Naive B cell (primary cell): ENCODE measurements at places on chromosomes 5 and 9. TPM values are rescaled to one million over a fixed set of nuclear protein-coding genes. Genes with fewer than 3 reads are reported as not detected.
A peak's percentile ranks its signal among the peaks of the same experiment; 100 is the strongest.

GRCh38 chr5:143128412-143129071, 274.9 kb downstream of the NR3C1 start:
- no peak overlapping the region for H3K27ac ChIP-seq
- peaks cover 8% of the 10 kb centered on the region for H3K36me3 ChIP-seq
- DNase-seq = no peak
- peaks cover 9% of the 10 kb centered on the region for H3K4me1 ChIP-seq
- H3K4me3 ChIP-seq = no peak overlapping the region

- H3K36me3 ChIP-seq = no peaks in the 10 kb centered on the region
- peaks cover 6% of the 10 kb centered on the region for H3K4me1 ChIP-seq
- H3K4me3 ChIP-seq = no peak overlapping the region
- H3K27ac ChIP-seq = peak overlapping the region; percentile 92
- no peak for DNase-seq
Observed at GRCh38 chr5:151555760-151556576, 35.2 kb downstream of the FAT2 start.

DNA sequence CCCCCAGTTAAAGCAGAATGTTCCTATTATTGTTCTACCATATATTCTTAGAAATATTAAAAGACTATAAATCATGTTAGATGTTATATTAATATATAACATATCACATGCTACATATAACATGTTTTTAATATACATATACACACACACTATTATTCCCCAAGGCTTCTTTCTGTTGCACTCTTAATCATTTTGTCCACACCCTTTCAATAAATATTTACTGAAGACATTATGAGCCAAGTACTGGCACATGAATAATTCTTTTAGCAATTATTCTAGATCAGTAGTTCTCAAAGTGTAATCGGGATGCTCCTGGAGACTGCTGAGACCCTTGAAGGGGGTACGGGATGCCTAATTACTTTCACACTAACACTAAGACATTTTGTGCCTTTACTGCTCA, 143.9 kb downstream of the GNAQ start:
- H3K4me1 ChIP-seq = peaks cover 6% of the 10 kb centered on the region
- DNase-seq = no peak
- no peak overlapping the region for H3K4me3 ChIP-seq
- no peak overlapping the region for H3K27ac ChIP-seq
- no peaks in the 10 kb centered on the region for H3K27me3 ChIP-seq
- H3K36me3 ChIP-seq = no peaks in the 10 kb centered on the region

DNA sequence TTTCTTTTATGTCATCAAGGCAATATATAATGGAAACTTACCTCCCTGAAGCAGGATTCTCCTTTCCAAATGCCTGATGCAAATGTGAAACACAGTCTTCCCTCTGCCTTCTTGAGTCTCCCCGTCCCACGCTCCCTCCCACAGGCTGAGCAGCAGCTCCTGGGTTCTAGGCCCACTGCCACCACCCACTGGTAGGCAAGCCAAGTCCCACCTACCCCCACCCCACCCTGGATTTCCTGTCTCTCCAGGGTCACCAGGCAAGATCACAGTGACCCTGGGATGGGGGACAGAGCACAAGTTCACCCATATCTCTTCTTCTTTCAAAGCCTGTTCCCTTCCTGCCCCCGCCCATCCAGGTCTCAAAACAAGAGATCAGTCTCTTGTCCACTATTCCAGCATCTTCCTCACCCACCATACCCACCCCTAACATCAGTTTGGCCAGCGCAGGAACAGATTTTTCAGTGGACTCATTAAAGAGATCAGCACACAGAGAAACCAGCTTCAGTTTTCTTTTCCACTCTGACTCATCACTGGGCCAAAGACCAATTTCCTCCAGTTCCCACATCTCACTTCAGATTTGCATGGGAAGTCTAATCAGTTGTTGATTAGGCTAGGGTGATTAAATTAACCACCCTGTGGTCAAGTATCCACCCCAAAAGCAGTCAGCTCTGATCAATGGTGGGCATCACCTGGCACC, 151.5 kb downstream of the ACTL7B start:
- peaks cover 4% of the 10 kb centered on the region for H3K4me1 ChIP-seq
- H3K27me3 ChIP-seq = no peaks in the 10 kb centered on the region
- H3K27ac ChIP-seq = no peak overlapping the region
- DNase-seq = no peak

- DNase-seq = no peak
- peaks cover 45% of the 10 kb centered on the region for H3K4me1 ChIP-seq
- no peaks in the 10 kb centered on the region for H3K36me3 ChIP-seq
- H3K27ac ChIP-seq = peak overlapping the region; percentile 99
- H3K4me3 ChIP-seq = peak overlapping the region; percentile 94
- no peaks in the 10 kb centered on the region for H3K27me3 ChIP-seq
Observed at GRCh38 chr5:138336952-138337684, 948 bp upstream of the FAM53C start.

GRCh38 chr5:66701244-66701643, 105.1 kb downstream of the MAST4 start:
- peaks cover 4% of the 10 kb centered on the region for H3K4me1 ChIP-seq
- H3K4me3 ChIP-seq = no peak overlapping the region
- no peak for DNase-seq
- no peaks in the 10 kb centered on the region for H3K27me3 ChIP-seq
- no peaks in the 10 kb centered on the region for H3K36me3 ChIP-seq

DNA sequence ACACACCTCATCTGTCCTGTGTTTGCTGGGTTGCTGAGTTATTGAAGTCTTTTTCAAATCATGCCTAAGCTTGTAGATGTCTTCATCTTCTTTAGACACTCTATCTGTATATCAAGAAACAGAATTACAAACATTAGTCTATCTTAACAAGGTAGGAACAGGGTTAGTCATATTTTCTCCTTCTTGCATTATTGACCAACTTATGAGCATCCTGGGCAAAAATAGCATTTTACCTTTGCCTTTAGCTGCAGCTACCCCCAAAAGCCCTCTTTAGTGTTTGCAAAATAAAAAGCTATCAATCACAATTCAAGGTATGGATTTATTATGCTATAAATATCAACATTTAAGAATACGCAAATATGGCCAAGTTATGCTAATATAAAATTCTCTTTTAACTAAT, 3.4 kb downstream of the PLK2 start:
- DNase-seq = no peak
- no peak overlapping the region for H3K27ac ChIP-seq
- H3K4me1 ChIP-seq = peaks cover 7% of the 10 kb centered on the region
- peaks cover 16% of the 10 kb centered on the region for H3K36me3 ChIP-seq

GRCh38 chr9:21434202-21435014, 5.8 kb upstream of the IFNA1 start:
- H3K36me3 ChIP-seq = no peaks in the 10 kb centered on the region
- no peak overlapping the region for H3K27ac ChIP-seq
- H3K4me3 ChIP-seq = no peak overlapping the region
- peaks cover 13% of the 10 kb centered on the region for H3K4me1 ChIP-seq
- peak; percentile 35 for DNase-seq

DNA sequence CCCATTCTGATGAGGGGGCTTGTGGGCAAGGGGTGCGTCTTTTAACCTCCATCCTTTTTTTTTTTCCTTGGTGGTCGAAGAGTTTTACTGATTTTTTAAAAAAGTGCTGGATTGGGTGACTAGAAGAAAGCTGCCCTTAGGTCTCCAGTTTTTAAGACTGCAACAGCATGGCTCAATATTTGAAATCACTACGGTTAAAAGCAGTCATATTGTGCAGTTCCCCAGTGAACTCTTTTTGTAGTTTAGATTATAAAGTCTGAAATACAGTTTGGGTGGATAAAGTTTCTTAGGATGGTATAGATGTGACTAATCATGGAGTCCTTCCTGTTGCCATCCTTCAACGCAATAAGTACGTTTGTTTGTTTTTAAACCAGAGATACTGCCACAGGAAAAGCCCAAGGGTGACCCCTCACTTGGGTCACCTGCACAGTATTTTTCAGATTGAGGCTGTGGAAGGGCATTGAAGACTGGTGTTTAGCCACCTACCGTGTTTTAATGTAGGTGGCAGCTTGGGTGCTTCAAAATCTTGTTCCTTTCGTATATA, 520 bp upstream of the DHFR start:
- H3K27me3 ChIP-seq = no peaks in the 10 kb centered on the region
- H3K36me3 ChIP-seq = peaks cover 19% of the 10 kb centered on the region
- H3K4me3 ChIP-seq = peak overlapping the region; percentile 94
- no peak for DNase-seq
- H3K27ac ChIP-seq = peak overlapping the region; percentile 93

DNA sequence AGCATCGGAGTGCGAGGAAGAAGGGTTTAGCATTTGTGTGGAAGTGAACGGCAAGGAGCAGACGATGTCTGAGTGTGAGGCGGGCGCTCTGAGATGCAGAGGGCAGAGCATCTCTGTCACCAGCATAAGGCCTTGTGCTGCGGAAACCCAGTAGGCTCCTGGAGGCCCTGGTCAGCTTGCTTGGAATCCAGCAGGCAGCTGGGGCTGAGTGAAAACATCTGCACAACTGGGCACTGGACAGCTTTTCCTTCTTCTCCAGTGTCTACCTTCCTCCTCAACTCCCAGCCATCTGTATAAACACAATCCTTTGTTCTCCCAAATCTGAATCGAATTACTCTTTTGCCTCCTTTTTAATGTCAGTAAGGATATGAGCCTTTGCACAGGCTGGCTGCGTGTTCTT, 72.1 kb downstream of the C7 start:
- no peaks in the 10 kb centered on the region for H3K27me3 ChIP-seq
- no peak overlapping the region for H3K27ac ChIP-seq
- no peaks in the 10 kb centered on the region for H3K36me3 ChIP-seq
- no peak overlapping the region for H3K4me3 ChIP-seq

- no peak overlapping the region for H3K27ac ChIP-seq
- no peaks in the 10 kb centered on the region for H3K4me1 ChIP-seq
- no peak overlapping the region for H3K4me3 ChIP-seq
- peaks cover 49% of the 10 kb centered on the region for H3K27me3 ChIP-seq
Observed at GRCh38 chr5:98750693-98751092, 22.8 kb upstream of the RGMB start.

GRCh38 chr5:26390608-26391007, 647.8 kb downstream of the CDH9 start:
- H3K4me3 ChIP-seq = no peak overlapping the region
- no peaks in the 10 kb centered on the region for H3K4me1 ChIP-seq
- no peak overlapping the region for H3K27ac ChIP-seq
- DNase-seq = no peak
- no peaks in the 10 kb centered on the region for H3K27me3 ChIP-seq

DNA sequence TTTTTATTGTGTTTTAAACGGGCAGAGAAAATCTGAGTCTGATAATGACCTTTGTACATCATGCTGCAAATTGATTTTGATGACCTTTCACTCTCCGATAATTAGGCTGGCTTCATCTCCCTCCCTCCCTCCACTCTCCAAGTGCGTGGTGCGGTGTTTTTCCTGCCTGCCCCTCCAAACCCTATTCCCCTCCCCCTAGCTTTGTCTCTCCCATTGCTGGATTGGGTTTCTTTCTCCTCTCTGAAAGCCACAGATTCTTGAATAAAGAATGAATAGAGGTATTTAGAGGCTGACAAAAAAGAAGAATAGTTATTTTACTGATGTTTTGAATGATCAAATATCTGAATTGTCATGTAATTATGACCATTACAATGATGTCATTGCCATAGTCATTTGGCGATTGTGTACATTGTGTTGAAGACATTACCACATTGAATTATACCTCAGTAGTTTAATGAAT, 571.1 kb upstream of the ZNF608 start:
- H3K36me3 ChIP-seq = peaks cover 4% of the 10 kb centered on the region
- DNase-seq = no peak
- H3K4me1 ChIP-seq = no peaks in the 10 kb centered on the region
- H3K27ac ChIP-seq = no peak overlapping the region
- no peaks in the 10 kb centered on the region for H3K27me3 ChIP-seq

DNA sequence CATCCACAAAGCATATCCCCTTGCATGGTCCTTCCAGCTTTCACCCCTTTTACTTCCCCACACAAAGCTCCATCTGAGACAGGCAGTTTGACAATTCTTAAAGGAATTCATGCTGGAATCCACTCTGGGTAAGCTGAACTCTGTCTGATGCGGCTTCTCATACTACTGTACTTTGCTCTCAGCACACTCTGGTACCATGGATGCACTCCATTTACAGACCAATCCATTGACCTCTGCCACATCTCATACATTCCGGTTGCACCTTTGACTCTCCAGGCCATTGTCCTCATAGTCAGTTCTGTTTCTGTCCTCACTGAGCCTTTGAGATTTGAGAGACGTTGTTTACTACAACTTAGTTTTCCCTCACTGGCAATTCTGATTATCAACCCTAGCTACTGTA, 12.2 kb downstream of the SPATA9 start:
- peaks cover 8% of the 10 kb centered on the region for H3K27me3 ChIP-seq
- H3K4me3 ChIP-seq = no peak overlapping the region
- no peaks in the 10 kb centered on the region for H3K36me3 ChIP-seq
- no peaks in the 10 kb centered on the region for H3K4me1 ChIP-seq

DNA sequence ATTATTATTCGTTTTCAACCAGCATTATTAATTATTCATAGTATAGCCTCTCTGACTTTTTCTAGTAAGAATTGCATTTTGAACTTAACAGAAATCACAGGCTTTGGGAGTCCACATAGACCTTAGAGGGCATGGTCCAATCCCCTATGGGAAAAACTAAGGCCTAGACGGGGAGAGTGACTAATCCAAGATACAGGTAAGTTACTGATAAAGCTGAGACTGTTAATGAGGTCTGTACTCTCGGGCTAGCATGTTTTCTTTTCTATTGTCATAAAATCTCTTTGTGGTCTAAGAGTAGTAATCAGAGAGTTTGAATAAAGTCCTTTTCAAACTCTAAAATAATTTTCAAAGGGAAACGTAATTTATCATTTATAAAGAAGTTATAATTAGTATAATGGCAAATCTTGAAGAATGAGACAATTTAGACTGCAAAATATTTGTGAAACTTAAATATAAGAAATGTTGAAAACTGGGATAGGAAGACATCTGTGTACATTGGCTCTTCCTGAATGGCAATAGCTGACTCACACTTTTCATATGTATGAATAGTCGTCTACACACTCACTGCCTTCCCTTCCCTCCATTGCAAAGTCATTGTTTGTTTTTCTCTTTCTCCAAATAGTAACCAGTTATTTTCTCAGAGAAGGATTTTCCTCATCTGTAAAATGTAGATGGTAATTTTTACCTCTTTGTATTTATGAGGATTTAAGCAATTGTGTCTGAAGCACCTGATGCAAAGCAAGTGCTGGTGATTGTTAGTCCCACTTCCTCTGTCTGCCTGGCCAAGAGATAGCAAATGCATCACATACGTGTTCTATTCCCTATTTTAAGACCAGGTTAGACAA, 207.9 kb upstream of the CD180 start:
- H3K27ac ChIP-seq = no peak overlapping the region
- H3K27me3 ChIP-seq = peaks cover 6% of the 10 kb centered on the region
- no peaks in the 10 kb centered on the region for H3K36me3 ChIP-seq

GRCh38 chr9:95626885-95627558, 110.3 kb upstream of the PTCH1 start:
- no peaks in the 10 kb centered on the region for H3K4me1 ChIP-seq
- no peak overlapping the region for H3K27ac ChIP-seq
- H3K4me3 ChIP-seq = no peak overlapping the region
- no peak for DNase-seq

Gene PPP3R2
- polyA plus RNA-seq = not detected

Gene MLANA
- polyA plus RNA-seq = not detected

Gene OTP
- polyA plus RNA-seq = not detected

Gene ZNF622
- polyA plus RNA-seq = 42.2 TPM

Gene PCDHA6
- not detected for polyA plus RNA-seq

Gene FOXD4L6
- polyA plus RNA-seq = not detected
